ENCODE measurements at places on chromosomes 13 and 19.

- no peak for DNase-seq
Observed at GRCh38 chr13:48979892-48980291, 4.2 kb downstream of the FNDC3A start.

DNA sequence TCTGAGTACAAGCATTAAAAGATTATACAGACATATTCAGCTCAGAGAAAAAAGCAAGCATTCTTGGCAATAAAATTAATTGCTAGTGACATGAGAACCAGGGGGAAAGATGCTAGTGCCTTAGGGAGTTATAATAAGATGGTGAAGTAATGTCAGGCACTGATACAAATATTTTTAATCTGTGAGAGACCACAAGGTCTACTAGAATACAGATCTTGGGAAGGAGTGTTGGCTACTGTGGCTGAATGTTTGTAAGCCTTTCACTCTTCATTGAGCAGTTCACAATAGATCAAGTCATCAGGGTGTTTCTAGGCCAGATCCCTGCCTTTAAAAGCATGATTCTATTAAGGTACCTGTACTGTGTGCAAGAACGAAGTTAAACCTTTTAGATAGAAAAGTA is 16.4 kb downstream of the FREM2 start:
- DNase-seq: no peak

DNA sequence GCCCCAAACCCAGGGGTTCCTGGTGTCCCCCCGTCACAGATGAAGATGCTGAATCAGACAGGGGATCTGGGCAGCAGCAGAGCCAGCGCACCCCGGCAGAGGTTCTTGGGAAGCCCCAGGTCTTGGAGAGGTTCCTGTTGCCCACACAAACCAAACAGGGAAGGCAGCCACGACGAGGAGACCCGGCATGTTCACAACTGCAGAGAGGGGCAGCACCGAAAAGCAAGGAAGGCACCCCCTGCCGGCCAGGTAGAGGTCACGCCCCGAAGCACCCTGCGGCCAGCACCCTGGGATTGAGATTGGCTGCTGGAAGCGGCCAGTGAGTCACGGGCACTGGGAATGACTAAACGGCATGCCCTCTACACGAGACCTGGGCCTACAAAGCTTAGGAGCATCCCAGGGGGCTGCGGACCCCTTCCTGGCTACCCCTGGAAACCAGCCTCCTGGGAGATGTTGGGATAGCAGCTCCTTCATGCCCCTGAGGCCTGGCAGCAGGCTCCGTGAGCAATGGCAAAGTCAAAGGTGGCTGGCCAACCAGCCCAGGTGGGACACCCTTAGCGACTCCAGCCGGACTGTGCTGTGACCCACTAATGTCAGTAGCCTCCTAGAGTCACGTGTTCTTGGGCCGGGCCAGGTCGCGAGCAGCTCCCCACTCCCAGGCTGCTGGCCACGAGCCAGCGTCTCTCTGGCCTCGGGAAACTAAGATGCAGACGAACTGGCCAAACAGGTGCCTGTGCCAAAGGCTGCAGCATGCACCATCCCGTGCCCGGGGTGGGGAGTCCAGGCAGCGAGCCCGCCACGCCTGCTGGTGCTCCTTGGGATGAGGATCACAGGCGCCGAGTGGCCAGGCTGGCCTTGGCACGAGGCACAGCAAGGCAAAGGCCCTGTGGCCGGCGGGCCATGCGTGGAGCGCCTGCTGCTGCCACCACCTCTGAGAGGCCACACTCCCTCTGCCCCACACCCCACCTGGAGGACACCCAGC is 43.2 kb downstream of the MLLT1 start:
- DNase-seq: no peak

DNA sequence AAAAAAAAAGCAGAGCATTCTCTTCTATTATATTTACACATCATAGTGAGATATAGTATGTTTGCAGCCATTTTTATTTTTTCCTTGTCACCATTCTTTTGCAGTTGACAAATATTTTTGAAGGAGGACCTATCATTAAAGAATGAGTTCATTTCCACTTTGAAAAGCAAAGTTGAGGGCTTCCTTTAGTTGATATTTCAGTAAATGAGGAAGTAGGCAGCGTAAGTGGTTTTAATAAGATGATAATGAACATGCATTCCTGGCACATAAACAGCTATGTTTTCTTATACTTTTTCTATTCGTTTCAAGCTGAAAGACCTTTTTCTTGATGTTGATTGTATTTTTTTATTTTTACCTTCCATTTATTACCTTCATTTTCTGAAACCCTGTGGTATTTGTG is 66.2 kb downstream of the ZMYM2 start:
- DNase-seq: no peak

DNA sequence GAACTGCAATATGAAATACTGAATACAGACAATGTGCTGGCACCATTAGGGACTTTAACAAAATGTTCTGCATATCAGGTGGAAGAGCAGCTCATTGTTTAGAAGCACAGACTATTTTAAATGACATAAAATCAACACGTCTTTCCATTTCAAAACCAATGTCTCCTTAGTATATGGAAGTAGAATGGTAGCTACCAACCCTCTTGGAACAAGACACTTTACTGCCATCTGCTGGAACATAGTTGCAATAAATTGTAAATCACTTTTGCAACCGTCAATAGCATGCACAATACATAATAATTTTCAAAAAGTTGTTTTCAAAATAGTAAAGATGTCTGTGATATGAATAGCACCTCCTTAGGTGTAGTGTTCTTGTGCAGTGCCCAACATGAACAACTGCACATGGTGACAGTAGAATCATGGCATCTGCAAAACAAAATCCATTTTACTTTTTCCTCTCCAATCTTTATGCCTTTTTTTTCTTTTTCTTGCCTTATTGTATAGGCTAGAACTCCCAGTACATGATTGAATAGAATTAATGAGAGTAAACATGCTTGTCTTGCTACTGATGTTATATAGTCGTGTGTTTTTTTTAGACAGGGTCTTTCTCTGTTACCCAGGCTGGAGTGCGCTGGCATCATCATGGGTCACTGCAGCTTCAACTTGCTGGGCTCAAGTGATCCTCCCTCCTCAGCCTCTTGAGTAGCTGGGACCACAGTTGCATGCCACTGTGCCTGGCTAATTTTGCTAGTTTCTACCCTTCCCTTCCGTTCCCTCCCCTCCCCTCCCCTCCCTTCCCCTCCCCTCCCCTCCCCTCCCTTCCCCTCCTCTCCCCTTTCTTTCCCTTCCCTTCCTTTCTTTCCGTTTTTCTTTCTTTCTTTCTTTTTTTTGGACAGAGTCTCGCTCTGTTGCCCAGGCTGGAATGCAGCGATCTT is 7.8 kb upstream of the LYPD5 start:
- no peak for DNase-seq

- no peak for DNase-seq
Observed at GRCh38 chr13:31887286-31887685, 144.3 kb upstream of the FRY start.
